Fibroblast of skin of back (primary cell): ENCODE measurements at places on chromosomes 7 and 10.

GRCh38 chr7:151346470-151346769 is 4.8 kb downstream of the NUB1 start:
- no peak for DNase-seq

GRCh38 chr10:62250594-62251198 is 17.9 kb downstream of the RTKN2 start:
- no peak for DNase-seq

- peak; percentile 63 for DNase-seq
Measured at GRCh38 chr10:63494951-63495350, 26.2 kb upstream of the REEP3 start.

GRCh38 chr10:48900371-48900801 is 39.3 kb downstream of the LRRC18 start:
- DNase-seq: no peak

DNA sequence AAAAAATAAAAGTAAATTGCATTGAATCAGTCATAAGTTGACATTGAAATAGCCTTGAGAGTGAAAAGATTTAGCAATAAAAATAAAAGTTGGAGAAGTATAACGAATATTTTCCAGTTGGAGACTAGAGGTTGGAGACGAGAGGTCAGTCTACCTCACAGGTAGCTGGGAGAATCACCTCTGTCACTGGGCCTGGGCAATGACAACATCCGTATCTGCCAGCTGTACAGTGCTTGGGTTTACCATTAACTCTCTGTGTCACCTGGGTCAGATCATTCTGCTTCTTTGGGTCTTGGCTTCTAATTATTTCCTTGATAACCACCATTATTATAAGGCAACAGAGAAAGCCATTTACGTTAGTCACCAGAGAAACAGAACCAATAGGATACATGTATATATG is 62.0 kb upstream of the STEAP4 start:
- DNase-seq: no peak

GRCh38 chr10:17286562-17287550 is 58.8 kb downstream of the VIM start:
- no peak for DNase-seq

- no peak for DNase-seq
Measured at GRCh38 chr7:23533238-23533604, 1.4 kb upstream of the TRA2A start.

DNA sequence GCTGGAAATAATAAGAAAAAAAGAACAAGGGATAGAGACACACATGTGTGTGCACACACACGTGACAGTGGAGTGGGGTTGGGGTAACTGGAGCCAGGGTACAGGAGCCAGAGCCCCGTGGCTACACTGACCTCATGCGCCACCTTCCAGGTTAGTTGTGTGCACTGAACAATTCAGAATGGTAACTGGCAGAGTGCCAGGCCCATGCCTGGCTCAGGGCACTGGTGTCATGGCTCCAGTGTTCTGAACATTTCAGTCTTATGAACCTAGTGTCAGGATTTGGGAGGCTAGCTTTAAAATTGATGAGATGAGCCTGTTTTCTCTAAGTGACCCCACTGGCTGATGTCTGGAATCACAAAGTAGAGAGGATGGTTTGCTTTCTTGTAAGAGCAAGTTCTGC is 269.6 kb downstream of the SORCS3 start:
- no peak for DNase-seq

GRCh38 chr10:75941223-75941801 is 509.9 kb downstream of the LRMDA start:
- no peak for DNase-seq

DNA sequence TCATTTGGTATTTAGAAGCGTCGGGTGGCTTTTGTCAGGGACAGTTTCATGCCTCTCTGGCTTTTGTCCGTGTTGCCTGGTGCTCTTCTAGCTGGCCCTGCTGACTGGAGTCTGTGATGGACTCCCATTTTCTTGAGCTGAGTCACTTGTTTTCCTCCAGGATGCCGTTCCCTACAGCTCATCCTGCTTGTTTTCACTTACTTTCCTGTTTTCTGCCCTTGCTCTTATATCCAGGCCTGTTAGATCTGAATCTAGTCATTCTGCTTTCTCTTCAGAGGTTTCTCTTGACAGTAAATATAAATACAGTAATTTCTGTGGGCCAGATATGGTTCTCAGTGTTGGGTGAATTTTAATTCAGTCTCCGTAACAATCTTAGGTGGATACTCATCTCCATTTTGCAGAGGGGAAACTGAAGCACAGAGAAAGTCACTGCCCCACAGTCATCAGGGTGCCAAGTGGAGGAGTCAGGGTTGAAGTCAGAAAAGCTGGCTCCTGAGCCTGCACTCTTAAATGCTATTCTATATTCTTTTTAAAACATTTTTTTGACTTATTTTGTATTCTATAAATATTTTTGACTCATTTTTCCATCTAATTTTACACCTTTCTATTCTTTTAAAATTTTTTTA is 85.4 kb downstream of the CCNY start:
- DNase-seq: peak; percentile 95

DNA sequence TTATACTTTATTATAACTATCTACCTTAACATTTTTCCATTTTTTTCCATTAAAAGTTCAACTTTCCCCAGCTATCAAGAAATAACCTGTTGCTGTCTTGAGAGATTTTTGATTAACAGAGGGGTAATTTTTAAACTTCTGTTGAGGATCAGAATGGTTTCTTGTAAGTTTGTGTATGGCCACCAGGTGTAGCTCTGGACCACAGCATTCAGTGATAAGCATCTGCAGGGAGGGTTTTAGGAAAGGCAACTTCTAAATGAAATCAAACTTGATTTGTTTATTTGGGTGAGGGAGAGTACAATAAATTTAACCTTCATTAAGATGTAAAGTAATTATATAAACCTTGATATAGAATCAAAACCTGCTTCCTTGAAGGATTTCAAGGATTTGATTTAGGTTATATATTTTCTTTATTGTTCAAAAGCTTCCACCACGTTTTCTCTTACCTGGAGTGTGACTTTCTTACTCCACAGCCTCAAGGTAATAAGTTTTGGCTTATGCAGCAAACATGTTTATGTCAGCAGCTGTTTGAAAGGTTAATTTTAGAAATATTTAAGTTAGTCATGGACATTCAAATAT is 153.3 kb downstream of the STK31 start:
- DNase-seq: peak; percentile 39

GRCh38 chr10:16674147-16674703 is 143.0 kb downstream of the RSU1 start:
- DNase-seq: no peak

GRCh38 chr10:2214805-2215204 is 477.5 kb upstream of the ADARB2 start:
- no peak for DNase-seq

GRCh38 chr10:52423369-52423768 is 109.3 kb downstream of the DKK1 start:
- no peak for DNase-seq

GRCh38 chr7:111301891-111302290 is 211.0 kb downstream of the LRRN3 start:
- no peak for DNase-seq

- no peak for DNase-seq
Measured at GRCh38 chr7:43750016-43750887, 8.2 kb upstream of the BLVRA start.

- DNase-seq: no peak
Measured at GRCh38 chr7:28766359-28766758, 191.8 kb downstream of the TRIL start.

DNA sequence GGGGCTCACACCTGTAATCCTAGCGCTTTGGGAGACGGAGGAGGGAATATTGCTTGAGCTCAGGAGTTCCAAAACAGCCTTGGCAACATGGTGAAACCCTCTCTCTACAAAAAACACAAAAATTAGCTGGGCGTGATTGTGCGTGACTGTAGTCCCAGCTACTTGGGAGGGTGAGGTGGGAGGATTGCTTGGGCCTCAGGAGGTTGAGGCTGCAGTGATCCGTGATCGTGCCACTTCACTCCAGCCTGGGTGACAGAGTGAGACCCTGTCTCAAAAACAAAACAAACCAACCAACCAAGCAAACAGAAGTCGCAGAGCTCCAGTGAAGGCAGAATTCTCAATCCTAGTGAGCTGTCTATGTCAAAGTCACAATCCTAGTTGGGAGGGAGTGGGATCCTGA is 14.3 kb upstream of the STN1 start:
- DNase-seq: no peak

DNA sequence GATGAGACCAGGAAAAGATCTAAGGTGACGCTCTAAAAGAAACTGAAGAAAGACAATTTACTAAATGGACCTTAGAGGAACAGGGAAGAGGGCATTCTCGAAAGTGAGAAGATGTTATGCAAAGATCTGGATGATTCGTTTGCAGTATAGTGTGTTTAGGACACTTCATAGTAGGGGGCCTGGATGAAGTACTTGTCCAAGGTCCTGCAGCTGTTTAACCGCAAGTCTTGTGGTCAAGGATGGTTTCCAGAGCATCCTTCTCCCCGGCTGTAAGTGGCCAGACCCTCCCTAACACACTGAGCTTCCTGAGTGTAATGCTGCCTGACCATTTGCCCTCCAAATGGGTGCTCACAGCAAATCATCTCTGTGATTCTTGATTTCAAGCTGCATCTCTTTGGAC is 101.6 kb downstream of the XPNPEP1 start:
- DNase-seq: no peak

DNA sequence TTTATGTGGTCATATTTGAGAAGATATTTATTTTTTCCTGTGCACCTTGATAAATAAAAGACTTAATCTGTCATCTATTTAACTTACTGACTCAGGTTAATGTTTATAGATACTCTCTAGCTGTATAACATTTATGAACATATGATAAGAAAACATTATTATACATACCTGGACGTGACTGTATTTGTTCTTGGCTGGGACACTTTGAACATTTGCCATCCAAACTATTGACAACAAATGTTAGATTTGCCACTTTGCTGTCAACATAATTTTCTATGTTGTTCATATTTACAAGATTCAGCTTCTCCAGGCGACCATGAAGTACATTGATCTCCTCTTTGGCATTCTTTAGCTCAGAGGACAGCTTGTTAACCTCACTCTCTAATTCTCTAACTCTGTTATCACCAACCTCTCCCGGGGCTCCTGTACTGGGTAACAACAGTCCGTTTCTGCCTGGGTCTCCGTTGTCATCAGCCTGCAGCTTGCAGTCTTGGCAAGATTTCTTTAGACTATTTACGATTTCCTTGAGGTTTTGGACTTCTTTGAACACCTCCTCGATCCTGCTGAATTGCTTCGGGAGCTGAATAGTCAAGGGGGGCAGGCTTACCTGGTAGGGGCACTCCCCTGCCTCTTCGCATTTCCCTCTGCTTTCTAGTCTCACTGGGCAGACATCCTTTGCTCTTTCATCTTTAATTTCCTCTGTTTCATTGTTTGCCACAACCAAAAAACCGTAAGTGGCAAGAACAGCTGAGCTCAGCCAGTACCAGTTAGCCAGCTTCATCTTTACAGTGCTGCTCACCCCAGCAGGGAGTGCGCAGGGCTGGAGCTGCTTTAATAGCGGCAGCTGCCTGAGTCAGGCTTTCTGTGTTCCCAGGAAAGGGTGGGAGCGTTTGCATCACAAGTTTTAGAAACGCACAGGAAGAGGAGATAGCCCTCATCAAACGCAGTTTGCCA is at the start of gene FGL2:
TSS of gene FGL2 (minus strand) at position 807 of the 954 bp plus-strand sequence. CDS start at position 781, 26 bp downstream.
- DNase-seq: peak; percentile 46

- DNase-seq: no peak
Measured at GRCh38 chr10:132497861-132498561, 39.6 kb upstream of the INPP5A start.

GRCh38 chr7:126778101-126778500 is 474.6 kb downstream of the GRM8 start:
- no peak for DNase-seq

DNA sequence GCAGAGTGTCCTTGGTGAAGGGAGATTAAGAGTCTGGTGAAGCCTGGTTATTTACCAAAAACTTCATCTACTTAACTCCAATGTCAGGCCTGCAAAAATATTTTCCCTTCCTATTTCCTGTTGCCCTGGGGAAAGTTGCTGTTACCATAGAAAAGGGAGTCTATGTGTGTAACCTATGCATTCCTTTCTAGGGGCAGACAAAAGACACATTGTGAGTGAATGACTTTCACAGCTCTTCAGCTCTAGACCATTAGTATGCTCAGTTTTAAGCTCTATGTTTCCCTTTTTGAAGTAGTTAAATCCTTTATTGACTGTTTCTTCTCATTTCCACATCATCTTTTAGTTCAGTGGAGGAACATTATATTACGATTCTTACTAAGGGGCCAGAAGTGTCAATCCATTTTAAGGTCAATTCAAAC is 45.6 kb upstream of the SGCE start:
- DNase-seq: peak; percentile 69

GRCh38 chr10:128451879-128452278 is 325.7 kb upstream of the MKI67 start:
- no peak for DNase-seq

DNA sequence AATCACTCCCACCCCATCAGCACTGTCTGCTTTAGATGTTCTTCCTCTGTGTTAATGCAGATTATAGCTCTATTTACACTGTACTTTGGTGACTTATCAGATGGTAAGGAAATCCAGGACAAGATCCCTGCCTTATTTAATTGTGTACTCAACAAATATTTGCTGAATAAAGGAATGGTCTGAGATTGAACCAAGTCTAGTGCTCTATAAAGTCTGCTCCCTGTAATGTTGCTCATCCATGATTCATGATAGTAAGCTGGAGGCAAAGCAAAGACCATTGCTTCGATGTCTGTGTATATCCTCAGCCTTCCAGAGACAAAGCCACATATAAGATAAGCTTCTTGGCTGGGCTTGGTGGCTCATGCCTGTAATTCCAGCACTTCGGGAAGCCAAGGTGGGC is 33.5 kb downstream of the PLCE1 start:
- DNase-seq: no peak

DNA sequence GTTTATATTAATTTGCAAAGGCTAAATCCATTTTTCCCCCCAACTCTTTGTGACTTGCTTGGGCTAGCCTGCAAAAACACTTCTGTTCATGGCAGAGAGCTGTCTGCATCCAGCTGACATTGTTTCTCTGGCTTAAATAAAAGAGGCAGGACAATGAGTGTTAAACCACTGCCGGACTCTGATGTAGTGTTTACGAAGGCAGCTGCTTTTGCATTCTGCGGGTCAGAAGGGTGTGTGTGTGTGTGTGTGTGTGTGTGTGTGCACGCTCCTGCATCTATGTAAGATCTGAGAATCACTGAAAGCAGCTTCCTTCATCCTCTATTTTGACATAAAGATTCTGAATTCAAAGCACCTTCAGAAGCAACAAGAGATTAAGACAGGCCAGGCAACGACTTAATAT is 28.3 kb downstream of the NRP1 start:
- peak; percentile 33 for DNase-seq

GRCh38 chr10:69303632-69304051 is 25.3 kb downstream of the HK1 start:
- DNase-seq: peak; percentile 32

DNA sequence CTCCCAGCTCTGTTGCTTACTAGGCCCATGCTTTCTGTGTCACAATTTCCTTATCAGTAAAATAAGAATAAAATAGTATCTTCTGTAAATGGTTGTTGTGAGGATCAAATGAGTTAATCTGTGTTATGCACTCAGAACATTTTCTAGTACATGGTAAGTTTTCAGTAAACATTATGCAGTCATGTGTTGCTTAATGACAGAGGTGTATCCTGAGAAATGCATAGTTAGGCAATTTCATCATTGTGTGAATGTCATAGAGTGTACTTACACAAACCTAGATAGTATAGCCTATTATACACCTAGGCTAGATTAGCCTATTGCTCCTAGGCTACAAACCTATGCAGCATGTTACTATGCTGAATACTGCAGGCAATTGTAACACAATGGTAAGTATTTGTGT is 4.4 kb downstream of the PTTG1IP2 start:
- no peak for DNase-seq

GRCh38 chr7:102252366-102252982 is 34.2 kb upstream of the SH2B2 start:
- DNase-seq: no peak
